Fibroblast of skin of right quadriceps (primary cell): ENCODE measurements at places on chromosomes 11 and 22.

DNA sequence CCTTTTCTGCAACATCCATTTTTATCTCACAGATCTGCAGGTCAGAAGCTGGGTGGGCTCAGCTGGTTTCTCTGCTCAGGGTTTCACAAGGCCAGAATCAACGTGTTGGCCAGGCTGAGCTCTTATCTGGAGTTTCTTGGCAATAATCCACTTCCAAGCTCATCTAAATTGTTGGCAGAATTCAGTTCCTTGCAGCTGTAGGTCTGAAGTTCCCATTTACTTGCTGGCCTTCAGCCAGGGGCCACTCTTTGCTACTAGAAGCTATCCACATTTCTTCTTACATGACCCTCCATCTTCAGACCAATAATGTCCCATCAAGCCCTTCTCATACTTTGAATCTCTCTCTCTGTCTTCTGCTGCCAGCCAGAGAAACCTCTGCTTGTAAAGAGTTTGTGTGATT lies 103.5 kb downstream of the WNT11 start:
- no peak for DNase-seq

- DNase-seq: no peak
Measured at GRCh38 chr11:95138448-95138847, 48.8 kb downstream of the ENDOD1 start.

DNA sequence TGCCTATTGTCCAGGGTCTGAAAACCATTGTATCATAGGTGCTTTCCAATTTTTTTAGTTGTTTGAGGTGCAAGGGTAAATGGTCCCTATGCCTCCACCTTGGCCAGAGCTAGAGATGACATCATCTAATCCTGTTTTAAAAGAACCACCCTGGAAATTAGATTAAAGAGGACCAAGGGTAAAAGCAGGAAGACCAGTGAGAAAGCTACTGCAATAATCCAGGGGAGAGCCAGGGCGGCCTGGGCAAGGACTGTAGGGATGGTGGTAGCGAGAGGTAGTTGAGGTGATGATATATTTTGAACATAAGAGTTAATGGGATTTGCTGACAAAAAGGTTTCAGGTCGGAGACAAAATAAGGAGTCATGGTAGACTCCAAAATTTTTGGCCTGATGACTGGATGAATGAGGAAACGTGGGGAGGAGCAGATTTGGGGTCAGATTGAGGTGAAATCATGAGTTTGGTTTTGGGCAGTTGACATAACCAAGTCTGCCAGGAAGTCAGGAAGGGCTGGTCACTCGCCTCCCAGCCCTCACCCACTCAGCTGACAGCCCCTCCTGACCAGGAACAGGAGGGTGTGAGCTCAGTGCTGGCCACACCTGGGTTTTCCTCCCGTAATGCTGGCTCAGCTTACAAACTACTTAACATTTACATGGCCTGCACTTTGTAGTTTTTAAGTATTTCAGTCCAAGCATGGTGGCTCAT lies 23.0 kb downstream of the SCN4B start:
- DNase-seq: no peak

DNA sequence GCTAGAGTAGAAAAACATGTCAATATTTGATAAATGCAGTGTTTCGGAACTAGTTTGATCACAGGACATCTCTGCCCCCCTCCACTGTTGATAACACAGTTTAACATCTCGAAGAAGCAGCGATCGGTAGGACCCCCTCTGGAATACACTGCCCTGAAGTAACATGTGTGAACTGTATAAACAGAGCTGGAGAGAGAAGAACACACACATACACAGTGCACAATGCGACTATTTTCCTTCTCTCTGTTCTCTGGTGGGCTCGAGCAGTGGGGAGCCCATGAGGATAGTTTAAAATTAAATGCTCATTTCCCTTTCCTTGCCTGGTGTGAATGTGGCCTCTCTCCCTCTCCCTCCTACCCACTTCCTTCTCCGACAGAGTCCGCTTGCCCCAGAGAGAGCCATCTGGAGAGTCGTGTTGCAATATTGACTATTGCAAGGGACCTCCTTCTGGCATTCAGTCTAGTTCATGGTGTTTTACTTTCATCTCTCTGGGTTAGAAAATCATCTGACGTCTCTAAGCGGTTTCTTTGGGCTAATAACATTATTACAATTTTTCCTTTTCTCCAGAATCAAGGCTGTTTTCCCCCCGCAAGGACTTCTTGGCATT lies 51.6 kb upstream of the BARX2 start:
- DNase-seq: peak; percentile 44

GRCh38 chr11:102347462-102348370 lies 702 bp downstream of the BIRC2 start:
- peak; percentile 33 for DNase-seq

DNA sequence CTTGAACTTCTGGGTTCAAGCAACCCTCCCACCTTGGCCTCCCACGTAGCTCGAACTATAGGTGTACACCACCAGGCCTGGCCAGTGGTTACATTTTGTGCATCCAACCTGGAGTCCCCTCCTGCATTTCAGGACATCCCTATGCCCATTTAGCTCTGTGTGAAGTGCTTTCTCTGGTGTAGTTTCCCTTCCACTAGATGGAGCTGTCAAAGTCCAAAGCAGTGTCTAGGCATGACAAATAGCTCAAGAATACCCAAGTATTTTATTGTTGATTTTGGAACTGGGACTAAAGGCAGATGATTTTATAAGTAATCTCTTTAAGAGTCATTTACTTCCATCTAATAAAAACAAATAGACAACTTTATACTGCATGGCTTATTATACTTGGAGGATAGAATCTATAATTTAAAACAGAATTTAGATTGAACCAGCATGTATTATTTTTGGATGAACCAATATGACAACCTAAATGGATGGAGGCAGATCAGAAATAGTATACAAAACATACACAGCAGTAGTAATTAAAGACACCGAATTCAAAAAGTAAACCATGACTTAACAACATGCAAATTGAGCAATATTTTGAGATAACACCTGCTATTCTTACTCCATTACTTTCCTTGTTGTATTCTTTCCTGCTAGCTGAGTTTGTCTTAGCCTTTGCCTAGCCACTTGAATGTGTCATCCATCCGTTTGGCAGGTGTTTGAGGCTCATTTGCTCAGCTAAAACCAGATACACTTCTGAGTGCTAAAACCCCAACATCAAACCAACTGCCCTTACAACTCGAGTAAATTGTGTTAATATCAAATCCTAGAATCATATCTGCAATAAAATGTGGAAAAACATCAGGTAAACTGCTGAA lies 37.7 kb downstream of the EIF4ENIF1 start:
- peak; percentile 40 for DNase-seq

DNA sequence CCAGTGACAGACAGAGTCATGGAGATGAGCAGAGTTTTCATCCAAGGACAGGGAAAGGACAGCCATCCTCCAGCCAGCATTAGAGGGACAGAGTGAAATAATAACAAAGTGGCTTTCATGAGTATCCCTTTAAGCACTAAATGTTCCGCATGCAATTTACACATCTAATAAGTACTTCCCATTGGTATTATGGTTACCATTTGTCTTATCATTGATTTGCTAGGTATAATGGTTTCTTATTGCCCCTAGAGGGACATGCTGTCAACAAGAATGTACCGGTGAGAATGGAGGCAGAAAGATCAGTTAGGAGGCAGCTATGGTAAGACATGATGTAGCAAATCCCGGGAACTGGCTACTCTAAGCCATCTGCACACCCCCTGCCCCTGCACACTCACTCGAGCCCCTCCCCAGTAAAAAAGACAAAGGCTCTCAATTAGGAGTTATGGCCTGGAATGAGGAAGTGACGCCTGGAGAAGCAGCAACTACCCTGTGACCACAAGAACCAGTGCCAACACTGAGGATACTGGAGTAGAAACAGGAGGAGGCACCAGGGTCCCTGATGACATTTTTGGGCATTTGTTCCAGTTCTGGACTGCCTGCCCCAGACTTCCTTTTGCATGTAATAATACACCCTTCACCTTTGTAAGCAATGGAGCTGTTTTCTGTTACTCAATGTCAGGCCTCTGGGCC lies 30.2 kb upstream of the HMGXB4 start:
- DNase-seq: no peak

- no peak for DNase-seq
Measured at GRCh38 chr11:116376054-116376453, 396.7 kb downstream of the BUD13 start.
